Thoracic aorta (tissue), 2 donors: ENCODE measurements at places on chromosomes 7 and 10.

- no peaks in the 10 kb centered on the region for H3K36me3 ChIP-seq
- no peak overlapping the region for H3K27ac ChIP-seq
- no peaks in the 10 kb centered on the region for H3K27me3 ChIP-seq
- H3K4me3 ChIP-seq = no peak overlapping the region
Observed at GRCh38 chr10:2968401-2969058, 98.8 kb upstream of the PFKP start.

DNA sequence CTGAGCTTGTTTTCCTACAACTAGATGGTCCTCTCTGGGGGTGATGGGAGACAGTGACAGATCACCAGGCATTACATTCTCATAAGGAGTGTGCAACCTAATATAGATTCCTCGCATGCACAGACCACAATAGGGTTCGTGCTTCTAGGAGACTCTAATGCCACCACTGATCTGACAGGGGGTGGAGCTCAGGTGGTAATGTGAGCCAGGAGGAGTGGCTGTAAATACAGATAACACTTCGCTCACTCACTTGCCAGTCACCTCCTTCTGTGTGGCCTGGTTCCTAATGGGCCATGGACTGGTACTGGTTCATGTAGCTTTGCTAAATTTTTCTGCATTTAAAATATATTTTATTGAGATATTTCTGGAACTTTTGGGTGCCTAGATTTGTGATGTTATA, 202.3 kb upstream of the ZNF32 start:
- no peak for DNase-seq
- H3K4me1 ChIP-seq = peaks cover 11% of the 10 kb centered on the region
- H3K36me3 ChIP-seq = no peaks in the 10 kb centered on the region

- H3K4me3 ChIP-seq = no peak overlapping the region
- no peak for DNase-seq
- H3K27ac ChIP-seq = no peak overlapping the region
- no peaks in the 10 kb centered on the region for H3K36me3 ChIP-seq
- no peaks in the 10 kb centered on the region for H3K27me3 ChIP-seq
- no peaks in the 10 kb centered on the region for H3K4me1 ChIP-seq
Observed at GRCh38 chr10:115063701-115064658, 29.2 kb upstream of the ATRNL1 start.

DNA sequence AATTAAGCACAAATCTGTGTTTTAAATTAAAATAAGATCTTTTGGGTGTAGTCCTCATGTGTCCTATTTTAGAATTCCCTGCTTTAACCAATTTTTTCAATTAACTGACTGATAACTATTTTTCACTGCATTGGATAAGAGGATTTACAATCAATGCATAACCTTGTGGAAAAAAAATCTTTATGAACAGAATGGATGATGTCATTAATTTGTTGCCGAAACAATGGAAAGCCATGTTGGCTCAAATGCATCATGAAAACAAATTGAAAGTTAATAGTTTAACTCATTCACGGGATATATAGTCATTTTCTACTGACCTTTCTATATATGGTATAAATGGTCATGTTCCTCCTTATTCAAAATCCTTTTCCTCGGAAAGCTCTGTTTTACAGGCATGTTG, 82.3 kb downstream of the PRLHR start:
- no peak overlapping the region for H3K27ac ChIP-seq
- no peaks in the 10 kb centered on the region for H3K4me1 ChIP-seq
- no peaks in the 10 kb centered on the region for H3K27me3 ChIP-seq
- no peak overlapping the region for H3K4me3 ChIP-seq
- DNase-seq = no peak
